Stimulated activated CD8-positive, alpha-beta memory T cell treated with anti-CD3 and anti-CD28 coated beads, Interleukin-12 subunit alpha, Interleukin-12 subunit beta, amount 100 ng/mL, for 1 hour (primary cell): ENCODE measurements at places on chromosomes 5 and 9.

GRCh38 chr9:136297016-136297691 is 6.7 kb downstream of the CCDC187 start:
- no peak for DNase-seq

DNA sequence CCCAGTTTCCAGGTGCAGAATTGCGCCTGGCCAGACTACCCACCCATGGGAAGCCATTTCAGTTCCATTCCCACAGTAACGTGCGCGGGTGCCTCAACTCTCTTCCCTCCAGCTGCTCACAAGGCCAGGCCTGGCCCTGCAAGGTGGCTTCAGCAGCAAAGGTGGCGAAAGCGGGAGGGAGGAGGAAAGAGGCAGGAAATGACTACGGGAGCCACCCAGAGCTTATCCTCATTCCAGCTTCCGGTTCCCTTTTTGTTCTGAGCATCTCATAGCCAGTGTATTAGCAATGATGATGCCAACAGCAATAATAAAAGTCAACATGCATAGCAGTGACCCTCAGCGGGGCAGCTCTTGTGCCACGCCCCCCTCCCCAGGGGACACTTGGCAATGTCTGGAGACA is 101.5 kb upstream of the BOD1 start:
- no peak for DNase-seq

DNA sequence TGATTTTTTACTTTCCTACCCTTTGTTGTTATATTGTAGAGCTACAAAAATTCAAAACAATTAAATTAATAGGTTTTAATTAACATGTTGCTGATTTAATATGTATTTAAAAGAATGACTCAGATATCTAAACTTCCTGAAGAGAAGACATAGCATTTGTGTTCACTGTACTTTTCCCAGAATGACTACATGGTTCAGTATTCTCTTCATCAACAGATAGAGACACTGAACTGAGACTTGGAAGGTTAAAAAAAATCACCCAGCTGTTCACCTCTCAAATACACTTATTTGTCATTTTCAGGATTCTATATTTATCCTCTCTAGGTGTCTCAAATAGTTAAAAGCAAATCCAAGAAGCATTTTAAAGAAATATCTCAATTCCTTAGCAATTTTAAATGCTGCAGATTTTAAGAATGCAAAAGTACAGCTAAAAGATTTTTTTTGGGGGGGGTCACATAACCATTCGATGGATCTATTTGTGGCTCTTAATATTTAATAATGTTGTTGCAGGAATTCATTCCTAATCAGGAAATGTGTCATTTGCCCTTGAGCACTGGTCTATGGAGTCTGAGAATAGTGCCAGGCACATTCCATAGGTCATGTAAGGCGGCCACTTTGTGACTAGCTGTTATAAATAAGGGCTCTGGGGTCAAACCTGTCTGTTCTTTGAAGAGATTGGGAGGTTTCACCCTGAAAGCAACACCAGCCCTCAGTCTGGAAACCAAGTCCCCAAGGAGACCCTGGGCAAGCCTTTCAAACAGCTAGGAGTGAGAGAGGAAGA is 463.1 kb downstream of the NR2F1-AS1 start:
- DNase-seq: no peak

DNA sequence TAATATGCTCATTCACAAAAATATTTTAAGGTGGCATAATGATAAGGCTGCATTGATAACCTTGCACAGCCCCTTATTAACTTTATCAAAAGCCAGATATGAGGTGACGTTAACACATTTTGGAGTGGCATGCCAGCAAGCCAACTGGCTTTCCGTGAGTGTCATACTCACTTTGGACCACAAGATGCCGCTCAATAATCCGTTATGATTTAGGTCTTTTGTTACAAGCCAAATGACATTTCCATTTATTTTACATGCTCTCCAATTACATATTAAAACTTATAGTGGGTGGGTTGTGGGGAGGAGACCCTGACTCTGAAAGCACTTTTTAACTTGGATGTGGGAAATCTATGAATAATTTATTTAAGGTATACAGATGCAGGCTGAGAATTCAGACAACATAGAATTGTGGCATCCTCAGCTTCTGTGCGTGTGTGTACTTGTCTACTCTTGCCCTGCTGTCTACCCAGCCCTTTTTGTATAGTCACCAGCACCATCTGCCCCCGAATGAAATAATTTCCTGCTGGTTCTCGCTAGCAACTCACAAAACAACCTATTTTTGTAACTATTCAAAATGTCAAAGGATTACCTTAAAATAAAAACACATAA is 305.1 kb downstream of the PSAT1 start:
- DNase-seq: no peak

GRCh38 chr5:34001241-34001841 is 6.5 kb downstream of the AMACR start:
- no peak for DNase-seq

GRCh38 chr5:72347801-72348308 is 27.7 kb downstream of the PTCD2 start:
- DNase-seq: no peak

GRCh38 chr5:133257977-133258376 is 206.2 kb downstream of the HSPA4 start:
- DNase-seq: no peak
